ENCODE measurements at places on chromosomes 13 and 19.

DNA sequence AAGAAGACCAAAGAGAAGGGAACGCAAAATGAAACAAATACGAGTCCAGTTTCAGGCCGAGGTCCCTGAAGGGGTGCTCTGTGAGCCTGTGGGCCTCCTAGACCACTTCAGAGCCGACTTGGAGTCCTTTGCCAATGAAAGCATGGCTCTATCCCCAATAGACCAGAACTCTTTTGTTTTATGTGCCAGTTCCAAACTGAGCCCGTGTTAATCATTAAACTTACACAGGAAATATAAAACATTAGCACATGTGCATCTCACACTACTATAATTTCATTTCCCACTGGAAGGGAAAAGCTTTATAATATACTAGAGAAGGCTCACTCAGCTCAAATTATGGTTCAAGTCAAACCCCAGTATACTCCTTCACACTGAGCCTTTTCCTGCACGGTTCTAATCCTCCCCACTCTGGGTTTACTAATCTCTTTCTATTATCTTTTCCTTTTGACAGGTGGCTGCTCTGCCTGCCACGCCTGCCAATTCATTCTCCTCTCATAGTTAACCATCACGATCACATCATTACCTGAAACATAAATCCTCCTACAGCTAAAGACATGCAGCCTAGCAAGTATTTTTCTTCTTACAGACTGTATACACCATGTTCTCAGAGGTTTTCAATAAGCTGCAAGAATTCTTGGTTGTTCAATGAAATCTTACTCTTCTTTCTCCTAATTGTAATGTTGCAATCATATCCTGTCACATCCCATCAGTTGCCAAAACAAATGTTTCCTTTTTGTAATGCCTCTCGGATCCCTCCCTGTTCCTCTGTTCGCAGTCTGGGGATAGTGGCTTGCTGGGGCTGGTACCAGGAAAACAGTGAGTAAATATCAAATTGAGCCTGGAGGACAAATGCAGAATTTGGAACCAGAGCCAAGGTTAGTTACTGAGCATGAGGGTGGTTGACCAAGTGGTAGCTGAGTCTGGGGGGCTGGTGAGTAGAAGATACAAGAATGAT, 18.8 kb upstream of the WASF3 start:
- no peak for DNase-seq

DNA sequence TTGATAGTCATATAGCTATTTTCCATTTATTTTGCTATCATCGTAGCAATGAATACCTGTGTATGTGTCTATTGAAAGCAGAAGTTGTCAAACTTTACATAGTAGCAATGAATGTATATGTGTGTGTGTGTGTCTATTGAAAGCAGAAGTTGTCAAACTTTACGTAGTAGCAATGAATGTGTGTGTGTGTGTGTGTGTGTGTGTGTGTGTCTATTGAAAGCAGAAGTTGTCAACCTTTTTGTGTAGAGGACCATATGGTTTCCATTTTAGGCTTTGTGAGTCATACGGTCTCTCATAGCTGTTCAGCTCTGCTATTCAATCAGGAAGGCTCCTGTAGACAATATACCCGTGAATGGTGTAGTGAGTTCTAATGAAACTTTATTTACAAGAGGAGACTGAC, 20.8 kb downstream of the NLRP4 start:
- DNase-seq = no peak

DNA sequence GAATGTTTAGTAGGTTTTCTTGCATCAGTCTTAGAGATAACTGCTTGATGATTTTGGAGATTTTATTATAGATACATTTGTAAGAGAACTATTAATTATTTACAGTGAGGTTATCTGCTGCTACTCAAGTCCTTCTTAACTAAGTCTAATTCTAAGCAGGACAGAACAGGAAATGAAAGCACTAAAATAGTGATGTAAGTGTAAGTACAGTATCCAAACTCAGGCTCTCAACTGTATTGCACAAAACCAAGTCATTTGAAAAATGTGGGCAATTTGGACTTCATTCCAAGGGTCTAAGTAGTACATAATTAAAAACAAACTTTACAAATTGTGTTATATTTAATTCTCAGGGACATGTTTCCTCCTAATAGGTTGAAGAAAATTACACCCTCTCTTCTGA, 417.1 kb downstream of the ITGBL1 start:
- DNase-seq = no peak

DNA sequence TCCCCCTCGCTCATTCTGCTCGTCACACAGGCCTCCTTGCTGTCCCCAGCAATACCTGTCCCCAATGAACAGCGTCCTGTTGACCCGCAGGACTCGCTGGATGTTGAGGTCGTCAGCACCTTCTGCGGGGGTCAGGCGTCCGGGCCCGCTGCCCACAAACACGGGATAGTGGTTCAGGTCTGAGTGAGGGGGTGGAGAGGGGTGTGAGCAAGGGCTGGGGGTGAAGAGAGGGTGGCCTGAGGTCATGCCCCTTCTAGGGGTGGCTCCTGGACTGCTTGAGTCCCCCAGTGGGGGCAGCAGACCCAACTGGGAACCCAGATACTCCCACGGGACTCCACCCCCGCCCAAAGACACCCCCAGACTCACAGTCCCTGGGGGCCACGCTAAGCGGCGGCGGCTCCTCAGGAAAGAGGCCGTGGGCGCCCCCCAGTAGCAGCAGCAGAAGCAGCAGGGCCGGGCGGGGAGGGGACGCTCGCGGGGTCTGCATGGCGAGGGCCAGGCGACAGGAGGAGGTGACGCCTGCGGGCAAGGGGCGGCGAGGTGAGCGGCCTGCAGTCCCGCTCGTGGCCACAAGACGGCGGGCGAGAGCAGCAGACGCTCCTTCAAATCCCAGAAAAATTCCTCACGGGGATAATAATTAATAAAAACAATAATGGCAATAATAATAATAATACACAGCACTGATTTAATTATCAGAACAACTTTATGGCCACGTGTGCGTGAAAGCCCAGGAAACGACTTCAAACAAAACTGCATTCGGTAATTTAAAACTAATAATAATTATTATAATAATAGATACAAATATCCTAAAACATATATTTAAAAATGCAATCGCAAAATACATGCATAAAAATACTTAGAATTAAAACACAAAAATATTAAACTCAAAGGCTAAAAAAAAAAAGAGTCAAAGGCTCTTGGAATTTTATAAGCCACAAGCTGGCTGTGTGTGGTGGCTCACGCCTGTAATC, 1.2 kb downstream of the SEMA6B start:
- no peak for DNase-seq

DNA sequence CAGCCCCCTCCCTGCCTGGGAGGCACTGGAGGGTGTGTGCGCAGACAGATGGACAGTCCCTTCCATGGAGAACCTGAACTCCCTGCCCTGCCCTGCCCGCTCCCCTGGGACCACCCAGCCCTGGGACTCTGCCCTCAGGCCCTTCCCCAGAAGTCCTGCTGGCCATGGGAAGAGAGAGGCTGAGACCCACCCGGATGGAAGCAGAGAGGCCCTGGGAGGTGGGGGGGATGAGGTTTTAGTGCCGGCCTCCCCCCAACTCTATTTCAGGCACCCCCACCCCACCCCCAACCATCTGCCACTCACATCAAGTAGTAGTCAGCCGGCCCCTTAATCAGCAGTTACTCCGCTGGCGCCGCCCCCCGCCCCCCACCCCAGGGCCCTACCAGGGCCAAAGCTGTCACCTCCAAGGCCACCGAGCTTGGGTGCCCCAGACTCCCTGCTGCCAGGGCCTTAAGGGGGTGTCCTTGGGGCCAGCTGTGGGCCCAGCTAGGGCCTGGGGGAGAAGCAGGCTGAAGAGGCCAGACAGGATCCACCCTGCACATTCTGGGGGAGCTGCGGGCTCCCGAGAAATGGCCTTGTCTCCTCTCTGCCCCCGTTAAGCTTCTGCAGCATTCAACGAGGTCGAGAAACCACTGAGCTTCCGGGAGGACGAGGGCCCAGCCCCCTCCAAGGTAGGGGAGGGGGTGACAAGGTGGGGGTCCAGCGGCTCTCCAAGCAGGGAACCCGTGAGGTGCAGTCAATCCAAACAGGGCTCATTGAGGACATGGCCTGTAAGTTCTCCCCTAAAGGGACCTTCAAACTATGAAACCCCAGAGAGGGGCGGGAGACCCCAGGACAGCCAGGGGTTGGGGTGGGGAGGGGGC, 17.4 kb downstream of the NMRK2 start:
- no peak for DNase-seq

- no peak for DNase-seq
Measured at GRCh38 chr19:45152504-45153338, 8.1 kb downstream of the NKPD1 start.

GRCh38 chr19:42285541-42285941, 16.4 kb upstream of the PRR19 start:
- DNase-seq = no peak

DNA sequence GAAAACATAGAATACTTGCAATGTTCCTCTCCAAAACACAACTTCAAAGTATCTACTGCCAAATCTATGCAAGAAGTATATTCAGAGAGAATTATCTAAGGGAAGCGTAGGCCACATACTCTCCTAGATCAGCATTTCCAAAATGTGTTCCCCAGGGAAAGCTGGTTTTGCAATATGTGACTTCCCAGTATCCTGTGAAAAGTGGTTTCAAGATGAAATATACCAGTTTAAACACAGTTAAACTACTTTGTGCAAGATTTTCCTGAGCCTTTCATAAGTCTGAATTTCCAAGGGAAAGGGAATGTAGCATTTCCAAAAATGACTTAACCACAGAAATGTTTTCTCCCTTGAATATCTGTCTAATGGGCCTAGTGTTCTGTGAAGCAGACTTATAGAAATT, 7.6 kb downstream of the STARD13 start:
- DNase-seq = no peak

DNA sequence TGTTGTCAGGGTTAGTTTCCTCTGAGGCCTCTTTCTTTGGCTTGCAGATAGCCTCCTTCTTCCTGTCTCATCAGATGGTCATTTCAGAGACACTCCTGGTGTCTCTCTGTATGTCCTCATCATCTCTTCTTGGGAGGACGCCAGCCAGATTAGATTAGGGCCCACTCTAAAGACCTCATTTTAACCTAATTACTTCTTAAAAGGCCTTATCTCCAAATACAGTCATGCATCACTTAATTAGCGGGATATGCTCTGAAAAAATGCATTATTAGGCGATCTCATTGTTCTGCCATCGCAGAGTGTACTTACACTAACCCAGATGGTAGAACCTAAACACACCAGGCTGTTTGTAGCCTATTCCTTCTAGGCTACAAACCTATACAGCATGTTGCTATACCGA, 89.0 kb downstream of the CDK8 start:
- no peak for DNase-seq

DNA sequence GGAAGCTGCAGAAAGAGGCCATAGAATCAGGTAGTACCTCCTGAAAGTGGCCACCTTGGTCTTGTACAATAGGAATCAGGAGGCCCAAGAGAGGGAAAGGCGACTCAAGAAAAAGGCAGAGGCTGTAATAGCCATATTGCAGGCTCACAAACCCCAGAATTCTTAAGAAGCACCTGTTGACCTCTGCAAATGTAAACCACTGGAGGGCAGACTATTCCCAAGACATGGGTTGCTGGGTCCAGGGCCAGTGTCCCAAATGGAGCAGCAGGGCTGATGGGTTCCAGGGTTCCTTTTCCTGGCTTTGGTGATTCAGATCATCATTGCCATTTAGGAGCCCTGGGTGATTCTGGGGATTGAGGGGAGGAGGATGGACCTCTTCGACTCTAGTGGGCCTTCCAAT, 167.6 kb downstream of the B3GLCT start:
- DNase-seq = no peak

- no peak for DNase-seq
Measured at GRCh38 chr13:99575376-99576120, 74.3 kb downstream of the TM9SF2 start.

DNA sequence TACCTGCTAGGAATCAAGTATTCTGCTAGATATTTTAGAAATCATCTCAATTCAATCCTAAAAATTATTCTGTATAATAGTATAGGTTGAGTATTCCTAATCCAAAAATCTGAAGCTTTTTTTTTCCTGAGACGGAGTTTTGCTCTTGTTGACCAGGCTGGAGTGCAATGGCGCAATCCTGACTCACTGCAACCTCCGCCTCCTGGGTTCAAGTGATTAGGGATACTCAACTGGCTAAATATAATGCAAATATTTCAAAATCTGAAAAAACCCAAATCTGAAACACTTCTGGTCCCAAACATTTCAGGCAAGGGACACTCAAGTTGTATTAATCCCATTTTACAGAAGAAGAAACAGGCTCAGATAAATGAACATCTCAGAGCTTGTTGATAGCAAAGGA, 17.2 kb upstream of the USPL1 start:
- no peak for DNase-seq

DNA sequence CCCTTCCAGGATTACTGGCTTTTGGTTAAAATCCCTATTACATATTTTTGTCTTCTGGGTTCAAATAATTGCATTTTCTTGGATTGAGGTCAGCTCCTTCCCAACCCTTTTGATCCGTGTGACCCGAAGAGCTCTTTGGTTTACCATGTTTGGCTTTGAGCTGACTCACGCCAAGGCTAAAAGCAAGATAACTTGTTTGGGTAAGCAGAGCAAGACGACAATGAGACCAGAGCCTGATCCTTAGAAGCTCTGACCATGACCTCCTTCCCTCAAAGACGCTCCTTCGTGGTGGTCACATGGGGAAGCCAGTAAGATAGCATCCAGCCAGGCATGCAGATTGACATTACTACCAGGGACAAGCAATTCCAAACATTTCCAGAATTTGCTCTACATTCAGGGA, 153.8 kb downstream of the DCT start:
- no peak for DNase-seq

- no peak for DNase-seq
Measured at GRCh38 chr13:70473907-70474306, 365.7 kb upstream of the KLHL1 start.

DNA sequence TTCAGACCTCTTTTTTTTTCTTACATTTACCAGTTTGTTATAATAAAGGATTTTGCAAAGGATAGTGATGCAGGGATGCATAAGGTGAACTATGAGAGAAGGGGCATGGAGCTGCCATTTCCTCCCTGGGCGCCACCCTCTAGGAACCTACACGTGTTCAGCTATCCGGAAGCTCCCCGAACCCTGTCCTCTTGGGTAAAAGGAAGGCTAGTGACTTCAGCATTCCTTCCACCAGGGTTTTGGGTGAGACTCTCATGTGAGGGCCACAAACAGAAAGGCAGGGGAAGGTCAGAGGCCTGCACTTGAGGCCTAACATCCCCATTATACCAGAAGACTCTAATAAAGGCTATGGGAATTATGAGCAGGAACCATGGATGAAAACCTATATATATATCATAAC, 57.3 kb downstream of the IFT88 start:
- no peak for DNase-seq

Measured in activated CD4-positive, alpha-beta T cell treated with anti-CD3 and anti-CD28 coated beads, Interleukin-2, amount 50 U/mL, for 24 hours (primary cell).